ENCODE measurements at places on chromosomes 1 and 21. TPM values are rescaled to one million over a fixed set of nuclear protein-coding genes. Genes with fewer than 3 reads are reported as not detected.

Gene KLHDC9
- total RNA-seq = 10.9 TPM

Gene POLR3GL
- 13.2 TPM for total RNA-seq

Gene LCE2A
- total RNA-seq = not detected

Gene SPRR2F
- not detected for total RNA-seq

Gene FNDC5
- 743 TPM for total RNA-seq

Gene CFAP141
- total RNA-seq = not detected

Gene VANGL1
- total RNA-seq = 4.6 TPM

Gene ELAPOR1
- total RNA-seq = 1.5 TPM

GRCh38 chr1:47324682-47325081 is 8.9 kb upstream of the CMPK1 start:
- H3K4me1 ChIP-seq = no peaks in the 10 kb centered on the region
- H3K36me3 ChIP-seq = no peaks in the 10 kb centered on the region
- no peaks in the 10 kb centered on the region for H3K27me3 ChIP-seq
- no peak overlapping the region for H3K27ac ChIP-seq

DNA sequence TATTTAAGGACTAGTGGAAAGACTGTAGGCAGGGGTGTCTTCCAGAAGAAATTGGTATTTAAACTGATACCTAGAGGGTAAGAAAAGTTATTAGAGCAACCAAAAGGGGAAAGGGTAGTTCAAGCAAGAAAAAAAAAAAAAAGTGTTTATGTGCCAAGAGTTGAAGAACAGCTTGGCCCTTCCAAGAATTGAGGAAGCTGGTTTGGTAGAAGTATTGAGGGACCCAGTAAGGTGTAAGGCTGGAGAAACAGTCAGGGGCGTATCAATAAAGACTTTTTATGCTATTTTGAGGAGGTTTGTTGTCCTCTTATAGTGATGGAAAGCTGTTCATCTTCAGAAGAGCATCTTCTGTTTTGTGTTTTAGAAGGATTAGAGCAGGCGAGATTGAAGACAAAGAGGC is 108.3 kb downstream of the PTPRC start:
- H3K27me3 ChIP-seq = no peaks in the 10 kb centered on the region
- H3K4me1 ChIP-seq = no peaks in the 10 kb centered on the region
- H3K27ac ChIP-seq = no peak overlapping the region
- H3K36me3 ChIP-seq = no peaks in the 10 kb centered on the region
- no peak overlapping the region for H3K4me3 ChIP-seq

- no peak overlapping the region for H3K4me3 ChIP-seq
- H3K36me3 ChIP-seq = no peaks in the 10 kb centered on the region
- no peak for DNase-seq
- no peaks in the 10 kb centered on the region for H3K4me1 ChIP-seq
- H3K27me3 ChIP-seq = peaks cover 2% of the 10 kb centered on the region
Observed at GRCh38 chr1:147892216-147892615, 10.4 kb upstream of the GJA8 start.

GRCh38 chr1:11184973-11185372 is 4.2 kb upstream of the ANGPTL7 start:
- no peak overlapping the region for H3K27ac ChIP-seq
- H3K36me3 ChIP-seq = no peaks in the 10 kb centered on the region
- H3K4me1 ChIP-seq = peaks cover 9% of the 10 kb centered on the region

DNA sequence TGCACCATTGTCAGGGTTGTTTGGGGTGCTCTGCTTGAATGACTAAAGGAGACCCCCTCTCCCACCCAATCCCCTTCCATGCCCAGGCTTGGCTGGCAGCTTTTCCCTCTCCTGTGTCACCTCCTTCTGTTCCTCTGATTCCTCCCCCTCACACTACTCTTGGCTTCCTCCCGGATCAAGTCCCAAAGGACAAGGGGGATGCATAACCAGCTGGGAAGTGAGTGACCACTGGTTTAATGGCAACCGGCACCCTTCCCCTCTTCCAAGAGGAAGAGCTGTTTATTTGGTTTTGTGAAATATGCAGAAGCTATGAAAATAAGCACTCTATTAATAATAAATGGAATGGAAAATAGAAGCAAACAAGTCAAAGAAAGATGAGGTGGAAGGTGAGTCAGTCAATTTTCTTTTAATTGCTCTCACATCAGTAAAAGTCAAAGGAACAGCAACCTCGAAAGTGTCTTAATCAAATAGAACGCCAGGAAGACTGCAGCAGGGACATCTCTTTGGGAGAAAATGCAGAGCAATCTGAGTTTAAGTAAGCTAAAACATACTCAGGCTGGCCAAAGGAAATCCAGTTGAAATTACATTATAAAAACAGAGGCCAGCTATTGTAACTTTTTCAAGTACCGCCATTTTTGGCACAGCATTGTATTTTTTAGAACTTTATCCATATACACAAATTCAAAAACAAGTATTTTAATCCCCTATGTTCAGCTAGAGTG is 322.5 kb downstream of the SIPA1L2 start:
- H3K4me1 ChIP-seq = peaks cover 14% of the 10 kb centered on the region
- H3K36me3 ChIP-seq = peaks cover 3% of the 10 kb centered on the region
- DNase-seq = no peak
- H3K27me3 ChIP-seq = no peaks in the 10 kb centered on the region
- H3K4me3 ChIP-seq = no peak overlapping the region
- peak overlapping the region; percentile 57 for H3K27ac ChIP-seq

DNA sequence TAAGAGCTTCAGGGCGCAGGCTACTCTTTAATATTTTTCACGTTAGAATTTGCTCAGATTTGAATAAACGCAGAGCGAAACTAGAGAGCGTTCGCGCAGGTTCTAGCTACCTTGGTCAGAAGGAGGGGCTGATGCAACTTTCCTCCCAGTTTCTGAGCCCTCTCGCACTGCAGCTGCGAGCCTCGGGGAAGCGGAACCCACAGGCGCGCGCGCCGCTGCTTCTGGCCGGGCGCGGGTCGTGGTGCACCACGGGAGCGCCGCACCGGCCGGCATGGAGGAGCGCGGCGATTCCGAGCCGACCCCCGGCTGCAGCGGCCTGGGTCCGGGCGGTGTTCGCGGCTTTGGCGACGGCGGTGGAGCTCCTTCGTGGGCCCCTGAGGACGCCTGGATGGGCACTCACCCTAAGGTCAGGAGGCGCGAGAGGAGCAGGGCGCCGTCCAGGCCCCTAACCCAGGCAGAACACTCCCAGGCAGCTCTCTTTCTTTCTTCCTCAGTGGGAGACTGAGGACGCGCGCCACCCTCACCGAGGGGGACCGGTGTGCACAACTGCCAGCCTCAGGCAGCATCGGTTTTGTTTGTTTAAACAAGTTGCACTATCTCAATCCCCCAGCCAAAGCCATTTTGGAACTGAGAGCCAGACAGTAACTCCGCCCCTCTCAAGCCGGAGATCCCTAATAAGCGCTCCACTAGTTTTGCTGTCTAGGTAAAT is at the start of gene TSEN15:
TSS of gene TSEN15 (plus strand) at position 246 of the 709 bp plus-strand sequence. CDS start at position 272, 26 bp downstream.
- no peaks in the 10 kb centered on the region for H3K4me1 ChIP-seq
- H3K27me3 ChIP-seq = peaks cover 2% of the 10 kb centered on the region
- peak within 1 kb of the TSS; percentile 98 for H3K4me3 ChIP-seq
- DNase-seq = peak; percentile 77
- H3K27ac ChIP-seq = peak within 1 kb of the TSS; percentile 94
- H3K36me3 ChIP-seq = peaks cover 6% of the 10 kb centered on the region

- H3K27me3 ChIP-seq = peaks cover 12% of the 10 kb centered on the region
- DNase-seq = no peak
- H3K27ac ChIP-seq = no peak overlapping the region
- H3K4me1 ChIP-seq = peaks cover 15% of the 10 kb centered on the region
- H3K4me3 ChIP-seq = no peak overlapping the region
Observed at GRCh38 chr1:17639703-17640340, 100.3 kb downstream of the ARHGEF10L start.

- H3K27me3 ChIP-seq = no peaks in the 10 kb centered on the region
- no peak overlapping the region for H3K27ac ChIP-seq
- no peak for DNase-seq
- H3K4me1 ChIP-seq = no peaks in the 10 kb centered on the region
- H3K36me3 ChIP-seq = no peaks in the 10 kb centered on the region
- no peak overlapping the region for H3K4me3 ChIP-seq
Observed at GRCh38 chr1:4621646-4622045, 32.8 kb upstream of the AJAP1 start.

DNA sequence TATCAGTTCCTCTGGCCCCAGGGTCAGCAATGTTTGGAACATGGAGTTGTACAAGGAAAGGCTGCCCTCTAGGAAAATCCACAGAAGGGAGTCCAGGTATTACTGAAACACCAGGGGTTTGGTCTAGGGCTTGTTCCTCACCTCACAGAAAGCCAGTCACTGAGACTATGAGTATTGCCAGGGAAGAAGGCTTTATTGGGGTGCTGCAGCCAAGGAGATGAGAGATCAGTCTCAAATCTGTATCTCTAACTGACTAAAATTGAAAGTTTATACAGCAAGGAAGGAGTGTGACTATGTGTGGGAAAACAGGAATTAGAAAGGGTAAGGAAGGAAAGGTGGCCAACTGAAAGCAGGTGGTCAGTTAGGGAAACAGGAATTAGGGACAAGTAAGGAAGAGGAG is 172.3 kb downstream of the LYPLAL1 start:
- H3K4me1 ChIP-seq = no peaks in the 10 kb centered on the region
- H3K4me3 ChIP-seq = no peak overlapping the region
- peaks cover 12% of the 10 kb centered on the region for H3K36me3 ChIP-seq
- no peak for DNase-seq
- H3K27ac ChIP-seq = no peak overlapping the region

- H3K27me3 ChIP-seq = no peaks in the 10 kb centered on the region
- H3K27ac ChIP-seq = no peak overlapping the region
- H3K4me1 ChIP-seq = peaks cover 19% of the 10 kb centered on the region
- H3K4me3 ChIP-seq = no peak overlapping the region
- H3K36me3 ChIP-seq = no peaks in the 10 kb centered on the region
- DNase-seq = no peak
Observed at GRCh38 chr21:38384675-38385426, 113.4 kb downstream of the ERG start.

- no peak overlapping the region for H3K4me3 ChIP-seq
- H3K27me3 ChIP-seq = peaks cover 9% of the 10 kb centered on the region
- no peak overlapping the region for H3K27ac ChIP-seq
- DNase-seq = peak; percentile 15
- no peaks in the 10 kb centered on the region for H3K36me3 ChIP-seq
Observed at GRCh38 chr1:3468236-3469103, 14.0 kb downstream of the ARHGEF16 start.

GRCh38 chr1:65084066-65084465 is 63.9 kb upstream of the AK4 start:
- no peak for DNase-seq
- H3K4me1 ChIP-seq = no peaks in the 10 kb centered on the region
- H3K4me3 ChIP-seq = no peak overlapping the region

GRCh38 chr1:181364801-181365200 is 118.5 kb upstream of the CACNA1E start:
- DNase-seq = no peak
- no peaks in the 10 kb centered on the region for H3K4me1 ChIP-seq
- peaks cover 2% of the 10 kb centered on the region for H3K27me3 ChIP-seq
- no peaks in the 10 kb centered on the region for H3K36me3 ChIP-seq

DNA sequence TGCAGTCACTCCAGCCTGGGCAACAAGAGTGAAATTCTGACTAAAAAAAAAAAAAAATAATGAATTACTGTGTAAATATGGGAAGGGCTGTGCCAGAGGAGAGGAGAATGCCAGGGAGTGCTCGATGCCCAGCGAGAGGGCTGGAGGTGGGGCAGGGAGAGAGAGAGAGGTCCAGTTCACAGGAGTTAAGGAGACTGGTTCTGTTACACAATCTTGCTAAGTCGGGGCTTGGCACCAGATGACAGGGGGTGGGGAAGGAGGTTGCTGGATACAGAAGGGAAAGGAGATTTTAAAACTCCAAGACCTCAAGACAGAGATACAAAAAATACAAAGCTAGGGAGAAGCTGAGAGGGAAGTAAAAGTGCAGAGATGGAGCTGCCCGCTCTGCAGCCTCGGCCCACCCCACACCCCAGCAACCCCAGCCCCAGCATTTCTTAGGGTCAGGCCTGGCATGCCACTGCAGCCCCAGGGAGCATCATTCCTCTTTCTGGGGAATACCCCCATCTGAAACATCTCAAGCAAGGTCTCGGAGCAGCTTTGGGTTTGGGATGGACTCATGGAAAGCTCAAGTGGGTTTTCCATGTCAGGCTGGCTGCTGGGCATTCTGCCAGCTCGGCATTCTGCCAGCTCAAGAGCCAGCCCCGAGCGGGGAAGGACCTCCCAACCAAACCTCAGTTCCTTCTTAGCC is 991 bp downstream of the SELENBP1 start:
- no peak for DNase-seq
- peak overlapping the region; percentile 16 for H3K4me3 ChIP-seq
- peaks cover 5% of the 10 kb centered on the region for H3K4me1 ChIP-seq

DNA sequence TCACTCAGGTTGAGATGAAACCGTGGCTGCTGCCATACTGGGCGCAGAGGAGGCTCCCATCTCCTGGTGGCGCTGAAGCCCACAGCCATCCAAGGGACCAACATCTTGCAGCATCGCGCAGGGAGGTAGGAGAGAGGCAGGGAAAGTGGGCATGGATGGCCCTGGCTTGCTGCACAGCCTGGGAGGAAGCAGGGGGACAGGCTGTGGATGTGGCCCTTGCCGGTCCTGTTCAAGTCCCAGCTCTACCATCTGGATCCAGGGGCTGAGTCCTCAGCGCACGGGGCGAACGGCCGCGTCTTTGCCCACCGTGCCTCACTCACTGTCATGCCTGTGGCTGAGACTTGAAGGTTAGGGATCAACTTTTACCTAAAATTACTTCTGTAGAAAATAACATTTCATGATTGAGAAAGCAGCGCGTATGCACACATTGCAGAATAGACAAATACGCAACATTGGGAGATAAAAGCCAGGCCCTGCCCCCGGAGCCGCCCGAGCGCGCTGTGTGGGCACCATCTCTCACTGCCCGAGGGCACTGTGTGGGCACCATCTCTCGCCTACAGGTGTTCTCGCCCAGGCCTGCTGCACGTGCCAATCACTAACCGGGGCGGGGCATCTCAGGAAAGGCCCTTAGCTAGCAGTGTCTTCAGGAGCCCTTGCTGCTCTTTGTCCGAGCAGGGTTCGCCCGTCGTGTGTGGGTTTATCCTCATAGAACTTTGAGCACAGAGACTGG is 11.5 kb downstream of the SLX9 start:
- DNase-seq = no peak
- H3K36me3 ChIP-seq = no peaks in the 10 kb centered on the region
- H3K27ac ChIP-seq = no peak overlapping the region
- peaks cover 10% of the 10 kb centered on the region for H3K27me3 ChIP-seq
- no peak overlapping the region for H3K4me3 ChIP-seq
- H3K4me1 ChIP-seq = peaks cover 12% of the 10 kb centered on the region
